Stimulated activated CD8-positive, alpha-beta memory T cell treated with anti-CD3 and anti-CD28 coated beads, Interleukin-7, amount 100 ng/mL, for 1 hour (primary cell): ENCODE measurements at places on chromosomes 5 and 9.
A peak's percentile ranks its signal among the peaks of the same experiment; 100 is the strongest.

GRCh38 chr5:100853582-100853981 lies 49.5 kb downstream of the ST8SIA4 start:
- no peak for DNase-seq

DNA sequence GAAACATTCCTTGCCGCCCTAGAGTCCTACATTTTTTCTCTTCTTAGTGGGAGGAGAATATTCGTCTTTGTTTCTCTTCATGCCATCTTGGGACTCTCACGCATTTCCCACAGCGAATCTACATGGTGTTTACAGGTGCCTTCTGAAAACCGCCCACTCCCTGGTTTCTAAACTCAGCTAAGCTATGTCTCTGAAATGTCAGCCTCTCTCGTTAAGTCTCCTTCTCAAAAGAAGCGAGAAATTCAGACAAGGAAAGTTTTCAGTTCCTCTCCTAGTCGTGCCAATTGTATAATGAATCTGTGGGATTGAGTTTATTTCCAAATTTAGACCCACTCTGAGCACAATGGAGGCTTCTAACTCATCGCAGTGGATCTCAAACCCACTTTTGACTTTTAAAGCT lies 186.8 kb upstream of the NFIB start:
- no peak for DNase-seq

GRCh38 chr5:69202497-69202896 lies 13.1 kb downstream of the CENPH start:
- no peak for DNase-seq

DNA sequence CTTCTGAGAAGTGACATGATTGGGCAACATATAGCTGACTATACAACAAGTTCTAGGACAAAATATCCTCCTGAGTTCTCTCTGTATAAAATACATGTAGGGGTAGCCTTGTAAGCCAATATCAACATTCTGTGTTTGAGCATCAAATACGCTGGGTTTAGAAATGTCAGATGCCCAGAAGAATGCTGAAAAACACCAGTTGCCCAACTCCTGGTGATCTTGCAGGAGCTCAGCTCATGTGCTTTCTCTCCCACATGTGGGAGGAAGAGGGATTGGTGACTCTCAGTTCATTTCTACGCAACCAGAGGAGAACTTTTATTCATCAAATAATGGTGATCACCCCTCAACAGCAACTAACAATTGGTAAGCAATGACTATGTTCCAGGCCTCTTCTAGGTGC lies 810.9 kb upstream of the ACO1 start:
- no peak for DNase-seq

- no peak for DNase-seq
Measured at GRCh38 chr9:4997631-4998030, 12.6 kb downstream of the JAK2 start.

DNA sequence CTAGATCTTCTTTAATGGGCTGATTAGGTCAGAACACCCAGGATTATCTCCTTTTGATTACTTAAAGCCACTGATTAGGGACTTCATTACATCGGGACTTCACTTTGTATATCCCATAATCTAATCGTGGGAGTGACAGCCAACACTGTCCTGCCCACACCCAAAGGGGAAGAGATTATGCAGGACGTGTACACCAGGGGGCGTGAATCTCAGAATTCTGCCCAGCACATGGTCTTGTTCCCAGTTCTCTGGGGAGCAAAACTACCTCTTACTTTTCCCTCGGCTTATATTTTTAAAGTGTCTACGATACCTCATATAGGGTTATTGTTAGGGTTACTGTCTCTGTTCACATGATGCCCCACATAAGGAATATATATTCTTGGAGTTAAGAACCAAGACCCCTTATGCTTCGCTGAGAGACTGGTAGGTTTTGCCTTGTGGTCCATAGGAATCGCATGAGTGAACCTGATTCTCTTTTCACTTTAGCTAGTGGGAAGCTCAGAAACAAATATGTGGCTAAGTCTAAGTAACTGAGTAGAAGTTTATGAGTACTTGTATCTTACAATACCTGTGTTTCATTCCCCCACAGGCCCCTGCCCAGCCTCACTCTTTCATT lies 192.7 kb downstream of the GNA14 start:
- peak; percentile 8 for DNase-seq

- no peak for DNase-seq
Measured at GRCh38 chr9:3553076-3553765, 27.4 kb upstream of the RFX3 start.

GRCh38 chr9:16243798-16244197 lies 626.7 kb downstream of the BNC2 start:
- no peak for DNase-seq

DNA sequence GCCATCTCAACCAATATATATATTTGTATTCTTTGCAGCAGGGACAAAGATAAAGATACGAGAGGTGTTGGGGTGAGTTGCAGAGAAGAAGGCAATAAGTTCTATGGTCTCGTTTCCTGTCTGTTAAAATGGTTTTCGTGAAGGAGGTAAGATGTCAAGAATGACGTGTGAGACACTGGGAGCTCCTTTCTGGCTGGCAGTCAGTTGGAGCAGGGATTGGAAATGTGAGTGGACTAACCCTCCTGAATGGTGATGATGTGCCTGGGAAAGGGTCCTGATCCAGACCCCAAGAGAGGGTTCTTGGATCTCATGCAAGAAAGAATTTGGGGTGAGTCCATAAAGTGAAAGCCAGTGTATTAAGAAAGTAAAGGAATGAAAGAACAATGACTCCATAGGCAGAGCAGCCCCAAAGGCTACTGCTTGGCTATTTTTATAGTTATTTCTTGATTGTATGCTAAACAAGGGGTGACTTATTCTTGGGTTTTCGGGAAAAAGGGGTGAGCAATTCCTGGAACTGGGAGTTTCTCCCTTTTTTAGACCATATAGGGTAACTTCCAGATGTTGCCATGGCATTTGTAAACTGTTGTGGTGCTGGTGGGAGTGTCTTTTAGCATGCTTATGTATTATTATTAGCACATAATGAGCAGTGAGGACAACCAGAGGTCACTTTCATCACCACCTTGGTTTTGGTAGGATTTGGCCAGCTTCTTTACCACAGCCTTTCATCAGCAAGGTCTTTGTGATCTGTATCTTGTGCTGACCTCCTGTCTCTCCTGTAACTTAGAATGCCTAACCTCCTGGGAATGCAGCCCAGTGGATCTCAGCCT lies 53.7 kb downstream of the SPATA31C2 start:
- DNase-seq: no peak

DNA sequence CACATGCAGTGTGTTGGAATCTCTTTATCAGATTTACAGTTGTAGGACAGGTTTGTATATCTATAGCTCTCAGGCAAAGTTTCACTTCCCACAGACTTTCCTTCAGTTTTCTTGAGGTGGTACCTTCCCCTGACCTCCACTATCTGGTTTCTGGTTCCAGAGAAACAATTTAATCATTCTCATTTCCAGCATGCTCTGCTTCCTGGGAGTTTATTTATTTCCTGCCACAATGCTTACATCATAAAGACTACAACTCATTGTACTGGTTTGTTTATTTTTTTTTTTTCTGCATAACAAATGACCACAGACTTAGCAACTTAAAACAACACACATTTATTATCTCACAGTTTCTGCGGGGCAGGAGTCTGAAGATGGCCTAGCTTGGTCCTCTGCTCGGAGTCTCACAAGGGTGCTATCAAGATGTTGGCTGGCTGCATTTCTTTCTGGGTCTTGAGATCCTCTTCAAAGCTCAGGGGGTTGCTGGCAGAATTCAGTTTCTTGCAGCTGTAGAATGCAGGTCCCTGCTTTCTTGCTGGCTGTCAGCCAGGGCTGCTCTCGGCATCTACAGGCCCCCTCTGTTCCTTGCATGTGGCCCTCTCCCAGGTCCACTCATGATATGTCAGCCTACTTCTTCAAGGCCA lies 247.7 kb downstream of the ENC1 start:
- DNase-seq: no peak

- DNase-seq: no peak
Measured at GRCh38 chr5:176870110-176870591, 29.0 kb downstream of the HK3 start.
